Lung (tissue), 17 donors: ENCODE measurements at places on chromosomes 6 and 20. TPM values are rescaled to one million over a fixed set of nuclear protein-coding genes. Genes with fewer than 3 reads are reported as not detected.

DNA sequence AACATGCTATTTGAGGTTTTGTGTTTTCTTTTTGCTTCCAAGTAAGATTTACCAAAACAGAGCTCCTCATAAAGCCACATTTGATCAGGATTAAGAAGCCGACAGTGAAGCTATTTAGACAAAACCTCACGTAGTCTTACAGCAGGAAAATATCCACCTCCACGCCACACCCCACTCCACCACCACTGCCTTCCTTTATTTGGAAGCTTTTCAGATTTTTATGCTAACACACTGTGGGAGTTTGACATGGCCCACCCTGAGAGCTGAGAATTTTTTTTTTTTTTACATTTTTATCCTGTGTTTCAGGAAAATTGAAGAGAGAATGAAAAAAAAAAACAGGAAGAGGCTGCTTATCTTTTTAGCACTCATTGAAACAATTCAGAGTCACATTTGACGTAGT is 104.8 kb upstream of the MC3R start:
- H3K4me1 ChIP-seq = no peaks in the 10 kb centered on the region
- H3K4me3 ChIP-seq = no peak overlapping the region
- no peak for DNase-seq
- H3K27me3 ChIP-seq = no peaks in the 10 kb centered on the region

DNA sequence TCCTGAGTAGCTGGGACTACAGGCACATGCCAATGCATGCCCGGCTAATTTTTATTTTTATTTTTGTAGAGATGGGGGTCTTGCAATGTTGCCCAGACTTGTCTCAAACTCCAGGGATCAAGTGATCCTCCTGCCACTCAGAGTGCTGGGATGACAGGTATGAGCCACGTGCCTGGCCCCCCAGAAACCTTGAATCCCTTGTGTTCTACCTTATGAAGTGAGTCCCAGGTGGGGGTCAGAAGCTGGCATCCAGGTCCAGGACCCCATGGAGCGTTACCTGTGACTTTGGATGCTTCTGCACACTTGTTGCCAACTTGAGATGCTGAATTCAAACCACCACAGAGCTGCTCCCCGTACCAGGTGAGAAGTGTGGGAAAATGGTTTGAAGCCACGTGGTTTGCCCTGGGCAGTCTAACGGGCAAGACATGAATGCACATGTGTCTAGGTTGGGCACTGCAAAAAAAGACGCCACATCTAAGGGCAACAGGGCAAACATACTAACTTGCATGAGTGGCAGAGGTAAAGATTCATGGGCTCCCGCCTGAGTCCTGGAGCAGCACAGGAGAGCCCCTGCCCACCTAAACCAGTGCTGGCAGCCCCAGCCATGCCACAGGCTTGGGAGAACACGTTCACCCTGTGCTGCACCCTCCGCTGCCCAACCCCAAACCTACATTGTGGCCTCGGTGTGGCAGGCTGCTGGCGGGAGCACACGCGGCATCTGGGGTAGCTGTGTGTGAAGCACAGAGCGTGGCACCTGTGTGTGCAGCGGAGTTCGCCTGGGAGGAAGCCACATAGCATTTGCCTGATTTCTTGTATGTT is 101.2 kb downstream of the JPH2 start:
- H3K4me3 ChIP-seq = no peak overlapping the region
- H3K27ac ChIP-seq = no peak overlapping the region
- no peak for DNase-seq
- H3K4me1 ChIP-seq = peaks cover 2% of the 10 kb centered on the region
- no peaks in the 10 kb centered on the region for H3K27me3 ChIP-seq

The VIP gene
- total RNA-seq = 0.55 TPM

The C6orf52 gene
- total RNA-seq = 1.3 TPM

DNA sequence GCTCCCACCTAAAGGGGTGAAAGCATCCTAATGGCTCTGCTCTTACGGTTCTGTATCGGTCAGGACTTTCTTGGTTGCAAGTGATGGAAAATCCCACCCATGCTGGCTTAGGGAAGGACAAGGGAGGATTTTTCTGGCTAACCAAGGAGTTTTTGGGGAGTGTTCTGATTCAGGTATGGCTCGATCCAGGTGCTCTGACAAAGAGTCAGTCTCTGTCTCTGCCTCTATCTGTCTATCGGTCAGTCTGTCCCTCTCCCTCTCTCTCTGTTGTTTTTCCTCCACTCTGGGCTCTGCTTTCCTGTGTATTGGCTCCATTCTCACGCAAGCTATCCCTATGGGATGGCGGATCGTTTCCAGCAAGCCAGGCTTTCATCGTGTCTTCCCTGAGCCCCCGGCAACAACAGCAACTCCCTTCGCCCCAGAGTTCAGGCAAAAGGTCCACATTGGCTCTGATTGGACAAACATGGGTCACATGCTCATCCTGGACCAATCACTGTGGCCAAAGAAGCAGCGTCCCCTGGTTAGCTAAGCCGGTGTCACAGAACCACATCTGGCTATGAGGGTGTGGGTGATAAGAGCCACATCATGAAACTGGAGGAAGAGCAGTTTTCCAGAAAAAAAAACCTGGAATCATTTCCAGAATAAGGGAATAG is 160.3 kb downstream of the BMP7 start:
- no peak overlapping the region for H3K4me3 ChIP-seq
- H3K27me3 ChIP-seq = no peaks in the 10 kb centered on the region
- no peak for DNase-seq
- H3K27ac ChIP-seq = no peak overlapping the region
- peaks cover 9% of the 10 kb centered on the region for H3K4me1 ChIP-seq
- H3K36me3 ChIP-seq = no peaks in the 10 kb centered on the region

DNA sequence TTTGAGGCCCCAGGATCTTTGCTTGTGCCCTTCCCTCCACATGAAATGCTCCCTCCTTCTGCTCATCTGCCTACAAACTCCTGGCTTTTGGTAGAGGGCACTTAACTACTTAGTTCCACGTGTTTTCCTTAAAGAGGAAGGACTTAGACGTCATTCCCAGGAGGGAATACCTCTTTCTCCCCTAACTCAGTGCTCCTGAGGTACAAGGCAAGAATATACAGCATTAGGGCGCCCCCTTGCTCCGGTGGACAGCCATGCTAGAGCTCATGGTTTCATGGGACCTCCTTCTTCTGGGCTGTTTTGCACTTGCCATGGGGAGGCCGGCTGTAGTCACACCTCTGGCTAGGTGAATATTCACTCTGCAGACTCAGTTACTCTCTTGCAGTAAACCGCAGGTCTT is 93.8 kb upstream of the LY86 start:
- no peaks in the 10 kb centered on the region for H3K27me3 ChIP-seq
- no peak overlapping the region for H3K4me3 ChIP-seq
- H3K27ac ChIP-seq = no peak overlapping the region
- DNase-seq = peak; percentile 14
- H3K4me1 ChIP-seq = no peaks in the 10 kb centered on the region

The TCF15 gene
- total RNA-seq = not detected

DNA sequence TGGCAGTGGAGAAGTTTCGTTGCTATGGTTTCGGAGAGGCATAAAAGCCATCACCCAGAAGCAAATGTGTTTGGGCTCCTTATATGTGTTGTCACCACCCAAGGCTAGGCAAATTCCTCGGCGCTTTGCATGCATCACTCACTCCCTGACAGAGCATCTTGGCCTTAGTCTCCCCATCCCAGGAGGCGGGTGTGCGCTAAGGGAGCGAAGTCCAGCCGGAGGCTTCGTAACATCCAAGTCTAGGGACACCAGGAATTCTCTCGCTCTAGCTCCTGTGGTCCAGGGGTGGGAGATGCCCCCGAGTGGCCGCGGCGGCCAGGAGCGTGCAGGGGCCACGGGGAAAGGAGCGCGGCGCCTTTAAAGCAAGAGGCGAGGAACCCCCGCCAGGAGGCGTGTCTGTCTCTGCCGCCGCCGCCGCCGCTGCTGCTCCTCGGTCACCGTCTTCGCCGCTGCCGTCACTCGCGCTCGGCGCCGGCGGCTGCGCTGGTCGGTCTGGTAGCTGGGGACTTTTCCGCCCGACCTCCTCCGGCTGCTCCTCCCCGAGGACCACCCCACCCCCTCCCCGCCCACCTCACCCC is at the start of gene GRIK2:
TSS of gene GRIK2 (plus strand) at position 458 of the 578 bp plus-strand sequence.
- no peaks in the 10 kb centered on the region for H3K36me3 ChIP-seq
- no peak within 1 kb of the TSS for H3K27ac ChIP-seq
- H3K4me3 ChIP-seq = no peak within 1 kb of the TSS
- H3K27me3 ChIP-seq = peaks cover 44% of the 10 kb centered on the region
- H3K4me1 ChIP-seq = no peaks in the 10 kb centered on the region
- DNase-seq = peak; percentile 39

DNA sequence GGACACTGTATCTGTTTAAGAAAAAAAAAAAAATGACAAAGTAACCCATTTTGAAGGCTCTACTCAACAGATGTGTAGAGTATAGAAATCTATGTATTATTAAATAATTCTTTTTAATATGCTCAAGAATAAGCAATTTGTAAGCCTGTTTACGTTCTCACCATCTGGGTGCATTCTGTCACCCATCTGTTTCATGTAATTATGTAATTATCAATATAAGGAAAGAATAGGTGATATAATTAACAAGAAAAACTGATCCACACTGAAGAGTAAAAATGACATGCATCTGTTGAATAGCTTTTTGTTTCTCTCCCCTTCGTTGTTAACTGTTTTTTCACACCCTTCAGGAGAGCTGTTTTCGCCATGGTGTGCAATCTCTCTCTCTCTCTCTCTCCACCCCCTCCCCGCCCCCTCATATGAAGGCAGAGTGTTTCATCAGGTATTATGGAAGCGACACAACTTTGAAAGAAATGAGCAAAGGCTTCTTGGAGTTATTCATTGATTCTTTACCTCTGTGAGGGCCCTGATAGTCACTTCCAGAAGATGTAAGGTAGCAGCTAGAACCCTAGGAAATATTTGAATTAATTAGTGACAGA is 154.3 kb upstream of the INSM1 start:
- H3K36me3 ChIP-seq = no peaks in the 10 kb centered on the region
- no peak overlapping the region for H3K27ac ChIP-seq
- DNase-seq = no peak
- peaks cover 4% of the 10 kb centered on the region for H3K4me1 ChIP-seq

DNA sequence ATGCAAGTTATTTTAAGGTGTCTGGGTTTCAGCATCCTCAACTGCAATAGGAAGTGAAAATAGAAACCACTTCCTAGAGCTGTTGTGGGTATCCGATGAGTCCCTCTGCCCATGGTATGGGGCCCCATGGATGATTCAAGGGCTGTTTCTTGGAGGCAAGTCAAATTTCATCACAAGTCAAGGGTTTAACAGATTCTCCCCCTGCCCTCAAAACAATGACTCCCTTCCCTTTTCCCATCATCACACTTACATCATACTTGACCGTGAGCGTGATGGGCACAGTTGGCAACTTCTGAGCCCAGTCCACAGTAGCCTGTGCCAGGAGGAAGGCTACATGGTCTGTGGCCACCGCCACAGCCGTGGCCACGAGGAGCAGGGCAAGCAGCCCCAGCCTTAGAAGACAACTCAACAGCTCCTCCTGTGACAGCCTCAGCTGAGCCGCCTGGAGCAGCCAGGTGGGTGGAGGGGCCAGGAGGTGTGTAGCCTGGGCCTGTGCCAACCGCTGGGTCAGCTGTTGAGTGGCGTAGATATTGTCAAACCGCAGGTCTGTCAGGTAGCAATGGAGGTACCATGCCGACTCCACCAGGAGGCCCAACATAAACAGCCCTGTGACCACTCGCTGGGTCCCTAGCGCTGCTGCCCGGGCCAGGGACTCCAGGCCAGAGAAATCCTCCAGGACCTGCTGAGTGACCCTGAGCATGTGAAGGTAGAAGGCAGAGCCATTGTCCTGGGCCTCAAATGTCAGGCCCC is 5.2 kb downstream of the OCSTAMP start:
- no peak overlapping the region for H3K27ac ChIP-seq
- no peaks in the 10 kb centered on the region for H3K36me3 ChIP-seq
- peaks cover 7% of the 10 kb centered on the region for H3K27me3 ChIP-seq
- DNase-seq = no peak

DNA sequence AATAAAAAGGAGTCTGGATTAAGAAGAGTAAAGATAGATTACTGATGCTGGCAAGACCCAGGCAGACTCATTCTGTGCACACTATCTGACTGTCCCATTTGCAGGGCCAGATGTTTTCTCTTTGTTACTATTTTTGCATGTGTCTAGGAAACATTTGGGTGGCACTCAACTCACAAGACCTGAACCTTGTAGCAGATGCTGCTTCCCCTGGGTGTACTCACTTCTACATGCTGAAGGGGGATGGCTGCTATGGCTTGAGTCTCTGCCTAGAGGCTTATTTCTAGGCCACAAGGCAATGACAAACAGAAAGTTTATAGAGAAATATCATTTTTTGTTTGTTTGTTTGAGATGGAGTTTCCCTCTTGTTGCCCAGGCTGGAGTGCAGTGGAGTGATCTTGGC is 351.4 kb downstream of the FOXA2 start:
- no peaks in the 10 kb centered on the region for H3K4me1 ChIP-seq
- no peak for DNase-seq
- H3K36me3 ChIP-seq = no peaks in the 10 kb centered on the region
- H3K27ac ChIP-seq = no peak overlapping the region
- H3K4me3 ChIP-seq = no peak overlapping the region

- DNase-seq = no peak
- no peak overlapping the region for H3K4me3 ChIP-seq
- no peaks in the 10 kb centered on the region for H3K27me3 ChIP-seq
- H3K36me3 ChIP-seq = peaks cover 12% of the 10 kb centered on the region
- no peaks in the 10 kb centered on the region for H3K4me1 ChIP-seq
- H3K27ac ChIP-seq = no peak overlapping the region
Measured at GRCh38 chr6:13641315-13641714, 26.2 kb downstream of the NOL7 start.

DNA sequence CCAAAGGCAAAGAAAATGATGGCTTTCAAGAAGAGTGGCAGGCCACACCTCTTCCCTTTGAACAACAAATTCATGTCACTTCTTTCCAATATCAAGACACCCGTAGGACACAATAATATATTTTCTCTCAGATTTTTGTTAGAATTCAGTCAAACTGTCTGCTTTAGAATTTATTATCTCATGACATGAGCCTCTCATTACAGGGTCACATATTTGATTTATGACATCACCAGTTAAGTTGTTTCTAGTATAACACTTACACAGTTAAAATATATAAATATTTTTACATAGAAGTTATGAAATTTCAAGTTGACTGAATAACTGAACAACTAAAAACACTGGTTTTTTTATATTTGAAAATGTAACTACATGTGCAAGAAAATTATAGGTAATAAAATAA is 320.6 kb upstream of the AGPAT4 start:
- no peak for DNase-seq
- H3K4me1 ChIP-seq = no peaks in the 10 kb centered on the region
- H3K4me3 ChIP-seq = no peak overlapping the region
- no peaks in the 10 kb centered on the region for H3K36me3 ChIP-seq

The SLC32A1 gene
- not detected for total RNA-seq
